CD4-positive, alpha-beta T cell treated with Interleukin-4 for 1 hour (primary cell): ENCODE measurements at places on chromosomes 11 and 22.

DNA sequence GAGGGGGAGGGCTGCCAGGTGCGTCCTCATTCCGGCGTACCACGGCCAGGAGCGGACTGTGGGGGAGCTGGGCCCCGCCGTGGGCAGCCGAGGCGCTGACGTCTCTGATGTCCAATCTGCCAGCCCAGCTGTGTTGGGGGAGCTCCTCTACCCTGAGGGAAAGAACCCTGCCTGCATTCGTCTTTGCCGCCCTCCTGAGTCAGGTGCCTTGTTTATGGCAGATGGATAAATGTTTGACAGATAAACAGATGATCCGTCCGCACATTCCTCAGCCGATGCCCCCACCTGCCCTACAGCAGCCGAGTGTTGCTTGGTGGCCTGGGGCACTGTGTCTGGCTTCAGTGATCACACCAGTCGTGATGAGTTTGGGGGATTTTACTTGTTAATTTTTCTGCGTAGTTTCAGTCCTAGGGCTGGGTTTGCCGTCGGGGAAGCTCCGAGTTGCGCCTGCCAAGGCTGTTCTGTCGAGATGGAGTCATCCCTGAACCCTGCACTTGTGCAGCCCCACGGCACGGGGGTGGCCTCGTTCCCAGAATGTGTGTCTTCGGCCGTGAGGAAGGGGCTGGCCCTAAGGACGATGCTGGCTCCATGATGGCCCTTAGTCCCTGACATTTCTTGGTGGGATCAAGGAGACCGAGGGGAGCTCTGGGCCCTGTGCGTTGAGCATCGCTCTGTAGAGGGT is 1083.9 kb downstream of the BRD1 start:
- DNase-seq = no peak

- DNase-seq = no peak
These were observed 115.2 kb downstream of the CEP164 start for GRCh38 chr11:117442869-117443239.

DNA sequence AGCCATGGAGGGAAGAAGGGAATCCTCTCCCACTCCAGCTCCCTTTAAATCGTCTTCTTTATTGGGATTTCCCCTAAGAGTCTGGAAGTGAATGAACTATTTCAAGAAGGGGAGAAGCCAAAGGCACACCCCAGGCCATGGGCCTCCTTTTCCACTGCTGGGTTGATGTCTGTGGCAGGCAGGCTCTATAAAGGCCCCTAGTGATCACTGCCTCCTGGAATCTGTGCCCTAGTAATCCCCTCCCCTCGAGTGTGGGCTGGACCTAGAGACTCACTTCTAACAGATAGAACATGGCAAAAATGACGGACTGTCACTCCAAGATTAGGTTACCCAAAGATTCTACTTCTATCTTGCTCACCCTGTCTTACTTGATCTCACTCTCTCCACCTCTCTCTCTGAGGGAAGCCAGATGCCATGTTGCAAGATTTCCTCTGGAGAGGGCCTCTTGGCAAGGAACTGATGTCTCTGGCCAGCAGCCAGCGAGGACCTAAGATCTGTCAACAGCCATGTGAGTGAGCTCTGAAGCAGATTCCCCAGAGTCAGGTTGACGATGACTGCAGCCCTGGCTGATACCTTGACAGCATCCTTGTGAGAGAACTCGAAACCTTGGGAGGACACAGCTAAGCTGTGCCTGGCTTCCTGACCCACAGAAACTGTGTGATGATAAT is 444.8 kb downstream of the SOX6 start:
- no peak for DNase-seq

GRCh38 chr22:35467681-35468434 is 67.9 kb downstream of the MCM5 start:
- DNase-seq = no peak

DNA sequence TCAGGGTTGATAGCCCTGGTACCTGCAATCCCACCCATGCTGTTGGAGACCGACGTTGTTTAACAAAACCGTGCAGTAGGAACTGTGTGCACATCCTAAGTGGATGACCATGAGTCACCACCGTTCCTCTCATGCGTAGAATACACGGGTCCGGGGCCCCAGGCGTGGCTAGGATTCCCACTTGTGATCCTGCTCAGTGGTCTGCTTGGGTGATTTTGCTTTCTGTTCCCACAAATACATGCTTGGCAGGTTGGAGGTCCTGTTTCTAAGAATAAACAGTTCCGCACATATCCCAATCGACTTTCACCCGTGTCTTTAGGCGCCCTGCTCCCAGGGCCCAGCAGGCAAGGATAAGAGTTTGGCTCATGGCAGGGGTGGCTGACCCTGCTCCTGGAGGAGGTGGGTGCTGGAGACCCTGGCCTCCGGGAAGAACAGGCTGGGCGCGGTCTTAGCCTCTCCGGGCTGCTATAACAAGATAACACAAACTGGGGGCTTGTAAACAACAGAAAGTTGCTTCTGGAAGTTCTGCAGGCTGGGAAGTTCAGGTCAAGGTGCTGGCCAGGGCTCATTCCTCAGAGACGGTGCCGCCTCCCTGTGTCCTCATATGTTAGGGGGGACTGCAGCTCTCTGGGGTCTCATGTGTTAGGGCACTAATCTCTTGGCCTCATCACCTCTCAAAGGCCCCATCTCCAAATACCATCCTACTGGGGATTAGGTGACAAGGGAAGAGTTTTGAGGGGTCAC is 1028.3 kb downstream of the BRD1 start:
- DNase-seq = no peak

- DNase-seq = no peak
These were observed 11.0 kb upstream of the NECTIN1 start for GRCh38 chr11:119739975-119740374.

DNA sequence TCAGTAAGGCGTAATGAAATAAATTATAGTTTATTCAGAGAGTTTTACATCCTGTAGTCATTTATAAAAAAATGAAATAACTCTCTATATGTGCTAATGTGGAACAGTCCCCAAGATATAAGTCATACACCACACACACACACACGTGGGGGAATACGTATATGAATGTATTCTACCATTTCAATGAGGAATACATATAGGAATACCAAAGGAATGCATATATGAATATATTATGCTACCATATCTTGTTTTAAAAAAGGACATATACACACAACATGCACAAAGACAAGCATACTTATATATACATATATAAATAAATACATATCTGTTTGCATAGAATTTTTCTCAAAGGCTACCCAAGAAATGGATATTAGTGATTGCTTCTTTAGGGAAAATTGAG is 39.6 kb upstream of the GRIK4 start:
- no peak for DNase-seq

DNA sequence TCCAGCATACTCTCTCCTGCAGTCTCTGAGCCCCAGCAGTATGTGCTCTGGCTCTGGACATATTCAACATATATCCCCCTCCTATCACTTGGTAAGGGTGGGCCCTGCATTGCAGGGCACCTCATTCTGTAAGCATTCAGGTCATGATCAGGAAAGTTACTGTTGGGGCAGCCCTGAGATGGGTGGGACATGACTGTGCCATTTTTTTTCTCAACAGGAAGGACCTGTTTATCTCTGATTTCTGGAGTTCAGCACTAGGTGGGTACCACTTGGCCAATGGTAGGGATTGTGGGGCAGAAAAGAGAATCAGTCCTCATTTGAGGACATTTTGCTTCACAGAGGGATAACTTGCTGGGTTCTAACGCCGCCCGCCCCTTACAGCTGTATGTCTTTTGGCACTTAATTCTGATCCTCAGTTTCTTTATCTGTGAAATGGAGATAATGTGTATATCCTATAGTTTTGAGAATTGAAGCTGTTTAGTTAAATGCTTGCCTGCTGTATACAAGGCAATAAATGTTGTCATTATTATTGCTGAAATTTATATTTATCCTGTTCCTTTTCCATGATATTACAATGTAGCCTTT is 2.2 kb downstream of the SRRD start:
- no peak for DNase-seq

DNA sequence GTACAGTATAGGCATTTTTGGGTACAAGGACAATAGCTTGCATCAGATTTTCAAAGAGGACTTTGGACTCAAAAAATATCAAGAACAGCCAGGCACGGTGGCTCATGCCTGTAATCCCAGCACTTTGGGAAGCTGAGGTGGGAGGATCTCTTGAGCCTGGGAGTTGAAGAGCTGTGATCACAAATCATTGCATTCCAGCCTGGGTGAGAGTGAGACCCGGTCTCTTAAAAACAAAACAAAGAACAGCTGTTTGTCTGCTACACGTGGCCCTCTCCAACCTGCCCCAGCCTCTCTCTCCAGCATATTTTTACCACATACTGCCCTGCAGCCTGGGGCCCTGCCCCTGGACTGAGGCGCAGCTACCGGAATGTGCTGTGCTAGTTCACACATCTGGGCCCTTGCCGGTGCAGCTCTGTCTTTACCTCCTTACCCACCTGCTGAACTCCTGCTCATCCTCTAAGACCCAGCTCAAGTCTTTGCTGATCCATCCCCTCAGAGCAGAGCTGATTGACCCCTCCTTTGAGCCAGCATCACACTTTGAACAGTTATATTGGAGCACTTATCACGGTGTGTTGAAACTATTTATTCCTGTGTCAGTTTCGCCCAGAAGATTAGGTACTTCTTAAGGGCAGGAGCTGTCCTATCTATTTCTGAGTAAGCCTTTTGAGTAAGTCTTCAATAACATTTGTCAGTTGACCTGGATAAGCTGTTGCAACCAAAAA is 29.4 kb downstream of the GRIK4 start:
- DNase-seq = no peak

DNA sequence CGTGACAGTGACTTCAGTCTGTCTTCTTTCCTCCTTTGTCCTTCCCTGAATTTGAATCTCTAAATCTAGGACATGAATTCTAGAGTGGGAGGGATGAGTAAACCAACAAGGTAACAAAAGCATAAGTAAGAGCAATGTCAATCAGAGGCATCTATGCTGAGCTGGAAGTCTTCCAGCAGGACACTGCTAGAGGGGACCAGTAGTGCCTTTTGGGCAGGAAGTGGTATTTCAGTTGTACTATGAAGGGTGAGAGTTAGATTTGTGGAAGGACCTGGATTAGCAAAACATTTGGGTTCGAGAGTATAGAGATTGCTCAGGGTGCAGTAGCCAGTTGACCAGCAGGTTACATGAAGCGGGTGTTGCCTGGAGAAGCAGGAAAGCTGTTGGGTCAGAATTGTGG is 40.3 kb downstream of the MEI1 start:
- DNase-seq = no peak

- no peak for DNase-seq
These were observed 92.5 kb downstream of the ALX4 start for GRCh38 chr11:44217432-44217831.

GRCh38 chr11:27553186-27553585 is 46.6 kb upstream of the LIN7C start:
- DNase-seq = no peak
